Sigmoid colon (tissue), 7 donors: ENCODE measurements at places on chromosomes 1 and 21. TPM values are rescaled to one million over a fixed set of nuclear protein-coding genes. Genes with fewer than 3 reads are reported as not detected.
A peak's percentile ranks its signal among the peaks of the same experiment; 100 is the strongest.

DNA sequence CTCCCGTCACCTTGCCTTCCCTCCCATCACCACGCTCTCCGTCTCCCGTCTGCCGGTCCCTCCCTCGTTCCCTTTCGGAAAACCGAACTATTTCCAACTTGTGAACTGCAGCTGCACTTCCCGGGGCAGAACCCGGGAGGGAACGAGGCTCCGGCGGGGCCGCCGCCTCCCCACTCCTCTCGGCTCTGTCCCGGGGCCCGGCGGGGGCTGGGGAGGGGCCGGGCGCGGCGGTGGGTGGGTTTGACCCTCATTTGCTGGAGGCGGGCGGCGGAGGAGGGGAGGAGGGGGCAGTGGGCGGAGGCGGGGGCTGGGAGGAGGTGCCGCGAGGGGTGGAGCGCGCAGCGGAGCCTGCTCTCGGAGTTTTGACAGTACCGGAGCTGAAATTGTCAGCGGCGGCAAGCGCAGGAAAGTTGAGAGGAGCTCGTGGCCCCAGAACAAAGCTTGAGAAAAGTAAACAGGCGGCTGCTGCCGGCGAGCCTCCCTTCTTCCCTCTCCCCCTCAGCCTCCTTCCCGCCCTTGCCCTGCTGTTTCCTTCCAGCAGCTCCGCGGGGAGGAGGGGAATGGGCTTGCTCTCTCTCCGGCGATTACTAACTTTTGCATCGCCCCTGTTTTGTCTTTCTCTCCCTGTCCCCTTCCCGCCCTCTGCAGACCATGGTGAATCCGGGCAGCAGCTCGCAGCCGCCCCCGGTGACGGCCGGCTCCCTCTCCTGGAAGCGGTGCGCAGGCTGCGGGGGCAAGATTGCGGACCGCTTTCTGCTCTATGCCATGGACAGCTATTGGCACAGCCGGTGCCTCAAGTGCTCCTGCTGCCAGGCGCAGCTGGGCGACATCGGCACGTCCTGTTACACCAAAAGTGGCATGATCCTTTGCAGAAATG is 2.9 kb downstream of the LMO4 start:
- peak; percentile 90 for DNase-seq

The FAM72C gene
- not detected for total RNA-seq

The LCE1E gene
- total RNA-seq, result not detected

The KCNK1 gene
- total RNA-seq, result not detected

DNA sequence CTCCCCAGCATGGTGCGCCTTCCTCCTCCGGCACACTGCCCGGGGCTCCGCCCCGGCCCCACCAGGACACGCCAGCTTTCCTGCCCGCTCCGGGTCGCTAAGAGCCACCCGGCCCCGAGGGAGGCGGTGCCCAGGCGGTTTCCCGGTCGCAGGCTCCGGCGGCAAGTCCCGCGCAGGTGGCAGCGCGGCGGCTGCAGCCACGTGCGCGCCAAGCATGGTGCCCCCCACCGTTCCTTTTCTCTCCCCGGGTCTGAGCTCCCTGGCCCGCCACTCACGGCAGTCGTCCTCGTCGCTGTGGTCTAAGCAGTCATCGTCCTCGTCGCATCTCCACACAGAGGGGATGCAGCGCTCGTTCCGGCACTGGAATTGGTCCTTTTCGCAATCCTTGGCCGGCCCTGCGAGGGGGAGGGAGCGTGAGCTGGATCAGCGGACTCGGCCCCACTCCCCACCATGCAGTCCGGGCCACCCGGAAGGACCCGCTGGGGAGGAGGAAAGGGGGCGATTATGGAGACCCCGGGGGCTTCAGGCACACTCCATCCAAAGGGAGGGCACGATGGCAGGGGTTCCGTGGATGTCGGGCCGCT is 1.2 kb downstream of the LRP8 start:
- no peak for DNase-seq

- peak; percentile 70 for DNase-seq
These were observed 111.4 kb upstream of the ARTN start for GRCh38 chr1:43822040-43822690.
